ENCODE measurements at places on chromosomes 3 and 15.

DNA sequence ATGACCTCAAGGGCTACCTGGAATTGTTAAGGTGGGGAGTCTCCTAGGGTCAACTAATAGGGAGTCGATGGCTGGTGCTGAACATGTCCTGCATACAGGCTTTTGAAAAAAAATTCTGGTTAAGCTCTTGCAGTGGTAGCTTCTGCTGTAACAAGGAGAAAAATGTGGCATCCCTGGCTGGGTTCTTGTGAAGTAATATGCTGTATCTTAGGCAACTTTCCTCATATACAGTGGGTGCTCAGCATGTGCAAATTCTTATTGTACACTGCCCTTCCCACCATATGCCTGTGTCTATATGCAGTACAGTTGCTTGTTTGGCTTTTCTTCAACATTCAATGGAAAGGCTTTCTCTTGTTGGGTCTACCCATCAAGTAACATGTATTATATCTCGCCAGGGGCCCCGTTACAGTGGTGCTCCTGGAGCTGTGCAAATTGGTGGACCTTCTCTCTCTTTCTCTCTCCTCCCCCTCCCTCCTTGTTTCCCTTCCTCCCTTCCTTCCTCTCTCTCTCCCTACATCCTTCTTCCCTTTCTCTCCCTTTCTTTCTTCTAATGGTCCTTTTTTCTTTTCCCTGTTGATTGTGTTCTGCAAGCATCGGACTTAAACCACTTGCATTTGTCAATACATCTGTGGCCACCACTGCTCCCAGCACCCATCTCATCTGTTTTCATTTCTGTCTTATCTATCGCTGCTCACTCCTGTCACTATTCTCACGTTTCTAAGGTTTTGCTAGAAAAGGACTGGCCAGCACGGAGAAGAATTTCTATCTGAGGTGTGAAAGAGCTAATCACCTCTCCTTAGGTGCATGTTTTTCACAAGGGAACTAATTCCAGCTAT is 35.2 kb downstream of the TGFBR2 start:
- no peak for DNase-seq

DNA sequence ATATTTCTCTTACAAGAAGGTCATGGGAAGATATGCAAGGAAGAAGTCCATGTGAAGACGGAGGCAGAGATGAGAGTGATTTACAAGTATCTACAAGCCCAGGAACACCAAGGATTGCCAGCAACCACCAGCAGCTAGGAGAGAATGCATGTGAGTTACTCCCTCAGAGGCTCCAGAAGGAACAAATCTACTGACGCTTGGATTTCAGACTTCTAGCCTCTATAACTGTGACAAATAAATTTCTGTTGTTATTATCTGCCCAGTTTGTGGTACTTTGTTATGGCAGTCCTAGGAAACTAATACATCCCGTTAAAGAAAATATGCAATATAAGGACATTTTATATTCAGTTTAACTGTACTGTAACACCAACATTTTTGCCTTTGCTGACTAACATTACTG is 283.9 kb downstream of the BCHE start:
- no peak for DNase-seq

DNA sequence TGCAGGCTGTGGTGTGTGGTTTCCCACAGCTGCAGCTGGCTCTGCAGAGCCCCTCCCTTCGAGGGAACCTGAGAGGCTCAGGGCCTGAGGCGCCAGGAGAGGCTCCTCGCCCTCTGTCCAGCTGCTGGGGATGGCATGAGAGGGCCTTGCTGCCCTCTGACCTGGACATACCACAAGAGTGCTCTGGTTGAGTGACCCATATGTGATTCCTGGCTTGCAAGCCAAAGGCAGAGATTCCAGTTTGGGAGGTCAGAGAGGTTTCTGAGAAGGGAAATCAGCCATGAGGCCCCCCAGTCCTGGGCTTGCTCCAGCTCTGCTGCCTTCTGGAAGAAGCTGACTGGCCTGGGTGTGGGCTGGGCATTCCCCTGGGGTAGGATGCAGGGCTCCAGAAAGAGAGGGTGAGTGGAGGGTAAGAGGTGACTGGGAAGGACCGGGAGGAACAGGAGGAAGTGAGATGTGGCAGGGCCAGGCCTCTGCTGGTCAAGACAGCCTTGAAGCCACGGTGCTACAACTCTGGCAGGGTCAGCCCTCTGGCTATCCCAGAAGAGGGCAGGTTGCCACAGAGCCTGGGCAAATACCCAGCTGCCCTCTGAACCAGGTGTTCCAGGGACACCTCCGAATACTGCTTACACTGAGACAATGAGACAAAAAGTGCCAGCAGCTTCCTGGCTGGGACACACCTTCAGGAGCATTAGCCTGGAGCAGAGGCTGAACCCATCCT is 16.0 kb upstream of the SRP14 start:
- DNase-seq = peak; percentile 61

GRCh38 chr15:68602459-68603215 is 23.8 kb downstream of the CORO2B start:
- no peak for DNase-seq

DNA sequence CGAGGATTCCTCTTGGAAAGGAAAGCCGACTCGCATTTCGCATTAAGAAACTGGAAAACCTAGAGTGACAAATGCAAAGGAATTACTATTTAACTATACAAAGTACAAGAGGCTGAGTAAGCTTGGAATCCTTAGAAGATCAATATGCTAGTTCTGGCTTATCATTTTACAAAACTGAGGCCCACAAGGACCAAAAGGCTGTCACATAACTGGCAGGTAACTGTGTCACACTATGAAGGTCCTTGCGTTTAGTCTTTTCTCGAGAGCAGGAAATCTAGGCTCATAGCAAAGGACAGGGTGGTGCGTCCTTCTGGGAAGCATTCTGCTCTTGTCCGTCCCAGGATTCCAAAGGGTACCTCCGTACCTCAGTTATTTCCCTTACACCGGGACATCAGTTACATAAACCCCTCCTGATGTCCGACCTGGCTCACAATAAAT is 629 bp downstream of the RPL24 start:
- DNase-seq = no peak
